Keratinocyte (primary cell): ENCODE measurements at places on chromosomes 16 and 17. TPM values are rescaled to one million over a fixed set of nuclear protein-coding genes. Genes with fewer than 3 reads are reported as not detected.

DNA sequence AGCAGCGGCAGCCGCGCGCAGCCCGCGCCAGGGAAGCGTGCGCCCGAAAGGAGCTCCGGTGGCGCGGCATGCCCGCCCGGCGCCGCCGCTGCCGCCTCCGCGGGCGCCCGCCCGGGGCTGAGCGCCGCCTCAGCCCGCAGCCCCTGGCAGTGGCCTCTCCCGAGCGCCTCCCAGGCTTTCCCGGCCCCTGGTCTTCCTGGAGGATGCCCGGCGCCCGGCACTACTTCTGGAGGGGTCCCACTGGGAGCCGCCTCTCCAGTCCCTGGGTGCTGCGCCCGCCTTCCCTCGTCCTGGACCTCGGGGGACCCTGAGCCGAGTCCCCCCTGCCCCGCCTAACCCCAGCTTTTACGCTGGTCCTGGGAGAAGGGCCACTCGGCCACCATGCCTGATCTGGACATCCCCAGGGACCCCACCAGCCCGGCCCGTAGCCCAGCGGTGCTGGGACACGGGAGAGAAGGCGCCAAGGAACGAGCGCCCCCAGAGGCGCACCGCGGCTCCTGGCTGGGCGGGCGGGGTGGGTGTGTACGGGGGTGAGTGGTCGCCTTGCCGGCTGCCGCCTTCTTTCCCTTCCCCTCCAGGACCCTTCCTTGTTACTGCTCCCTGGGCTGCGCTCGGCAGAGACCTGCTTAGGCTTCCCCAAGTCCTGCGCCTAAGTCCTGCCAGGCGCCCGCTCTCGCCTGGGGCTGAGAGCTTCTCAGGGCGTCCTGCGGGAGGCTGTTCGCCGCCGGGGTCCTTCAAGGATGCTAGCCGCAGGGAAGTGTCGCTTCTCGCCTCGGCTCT is 704 bp downstream of the ASIC2 start:
- H3K4me3 ChIP-seq: peak overlapping the region; percentile 57
- no peaks in the 10 kb centered on the region for H3K36me3 ChIP-seq
- H3K27ac ChIP-seq: no peak overlapping the region

DNA sequence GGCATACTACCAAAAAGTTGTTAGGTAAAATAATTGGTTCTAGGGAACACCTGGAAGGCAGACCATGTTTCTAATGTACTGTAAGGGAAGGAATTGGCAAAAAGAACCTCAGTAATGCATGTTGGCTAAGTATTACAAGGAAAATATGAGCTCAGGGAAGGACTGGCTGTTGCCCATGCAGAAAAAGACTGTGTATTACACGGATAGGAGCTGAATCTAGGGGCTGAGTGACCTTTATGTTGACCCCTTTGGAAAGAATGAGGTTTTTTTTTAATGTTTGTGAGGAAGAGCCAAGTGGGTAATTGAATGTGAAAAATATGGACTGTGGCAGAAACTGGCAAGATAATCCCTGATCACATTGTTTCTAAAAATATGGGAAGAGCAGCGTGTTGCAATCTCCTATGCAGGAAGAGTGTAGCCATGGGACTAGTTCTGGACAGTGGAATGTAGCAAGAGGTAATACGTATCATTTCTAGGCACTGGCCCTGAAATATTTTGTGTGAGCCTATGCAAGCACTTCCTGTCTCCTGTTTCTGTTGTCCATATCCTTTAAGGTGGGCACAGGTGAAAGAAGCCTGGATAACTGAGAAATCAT is 95.1 kb upstream of the CNTNAP4 start:
- H3K4me3 ChIP-seq: no peak overlapping the region
- no peak overlapping the region for H3K27ac ChIP-seq

- no peak overlapping the region for H3K27ac ChIP-seq
- H3K27me3 ChIP-seq: peaks cover 11% of the 10 kb centered on the region
- H3K36me3 ChIP-seq: no peaks in the 10 kb centered on the region
- H3K4me3 ChIP-seq: no peak overlapping the region
Observed at GRCh38 chr17:7133424-7133823, 18.8 kb upstream of the ASGR2 start.

- no peak for DNase-seq
- H3K36me3 ChIP-seq: no peaks in the 10 kb centered on the region
- no peak overlapping the region for H3K27ac ChIP-seq
- no peaks in the 10 kb centered on the region for H3K27me3 ChIP-seq
- H3K4me3 ChIP-seq: no peak overlapping the region
Observed at GRCh38 chr16:11326084-11326736, 19.0 kb upstream of the RMI2 start.

GRCh38 chr16:72042157-72042660 is 12.1 kb upstream of the HP start:
- no peak for DNase-seq
- no peaks in the 10 kb centered on the region for H3K27me3 ChIP-seq
- no peaks in the 10 kb centered on the region for H3K36me3 ChIP-seq
- no peak overlapping the region for H3K4me3 ChIP-seq
- H3K27ac ChIP-seq: no peak overlapping the region

- no peak for DNase-seq
- H3K27ac ChIP-seq: no peak overlapping the region
Observed at GRCh38 chr16:56977216-56977615, 12.1 kb upstream of the NLRC5 start.

- H3K4me3 ChIP-seq: peak overlapping the region; percentile 92
- H3K27ac ChIP-seq: peak overlapping the region; percentile 99
- H3K4me1 ChIP-seq: peaks cover 9% of the 10 kb centered on the region
- H3K27me3 ChIP-seq: no peaks in the 10 kb centered on the region
- H3K36me3 ChIP-seq: no peaks in the 10 kb centered on the region
- DNase-seq: peak; percentile 36
Observed at GRCh38 chr16:75433732-75434413, 570 bp upstream of the CFDP1 start.

DNA sequence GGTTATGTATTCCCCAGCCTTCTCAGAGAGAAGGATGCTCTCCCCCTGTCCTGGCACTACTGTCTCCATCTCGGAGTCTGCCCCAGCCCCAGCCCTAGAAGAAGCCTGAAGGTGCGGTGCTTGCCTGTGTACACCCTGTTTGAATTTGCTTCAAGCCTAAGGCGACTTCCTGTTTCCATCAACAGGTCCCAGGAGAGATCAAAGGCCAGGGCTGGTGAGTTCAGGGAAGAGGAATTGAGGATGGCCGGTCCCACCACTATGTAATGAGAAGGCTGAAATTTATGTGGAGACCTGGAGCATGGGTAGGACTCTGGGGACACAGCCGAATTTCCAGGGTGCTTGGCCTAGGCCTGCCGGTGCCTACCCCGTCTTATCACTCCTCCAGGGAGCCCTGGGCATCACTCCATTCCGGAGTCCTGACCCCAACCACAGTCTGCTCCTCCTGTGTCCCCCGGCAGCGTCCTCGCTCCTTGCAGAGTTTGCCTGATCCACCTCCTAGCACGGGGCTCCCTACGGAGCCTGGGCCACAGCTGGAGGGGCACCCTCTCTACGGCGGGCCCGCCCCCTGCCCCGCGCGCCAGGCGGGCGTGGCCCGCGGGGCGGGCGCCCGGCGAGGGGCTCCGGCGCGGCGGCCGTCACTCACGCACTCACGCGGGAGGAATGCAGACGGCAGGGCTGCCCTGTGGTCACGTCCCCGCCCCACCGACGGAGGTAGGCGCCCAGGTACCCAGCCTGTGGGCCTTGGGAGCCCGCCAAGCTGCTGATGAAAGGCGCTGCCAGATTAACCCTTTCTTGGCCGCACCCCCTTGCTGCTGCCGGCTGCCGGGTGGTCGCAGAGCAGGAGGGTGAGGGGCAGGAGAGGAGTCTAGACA is 53.8 kb upstream of the TAC4 start:
- no peaks in the 10 kb centered on the region for H3K36me3 ChIP-seq
- H3K27me3 ChIP-seq: peaks cover 28% of the 10 kb centered on the region

- no peaks in the 10 kb centered on the region for H3K4me1 ChIP-seq
- H3K4me3 ChIP-seq: no peak overlapping the region
- no peaks in the 10 kb centered on the region for H3K27me3 ChIP-seq
- H3K36me3 ChIP-seq: no peaks in the 10 kb centered on the region
- no peak for DNase-seq
Observed at GRCh38 chr17:5209396-5209795, 17.7 kb upstream of the ZNF594 start.

GRCh38 chr17:18190628-18191235 is 7.1 kb downstream of the ALKBH5 start:
- H3K4me1 ChIP-seq: peaks cover 36% of the 10 kb centered on the region
- no peak overlapping the region for H3K4me3 ChIP-seq
- H3K27ac ChIP-seq: no peak overlapping the region
- DNase-seq: no peak
- no peaks in the 10 kb centered on the region for H3K27me3 ChIP-seq

DNA sequence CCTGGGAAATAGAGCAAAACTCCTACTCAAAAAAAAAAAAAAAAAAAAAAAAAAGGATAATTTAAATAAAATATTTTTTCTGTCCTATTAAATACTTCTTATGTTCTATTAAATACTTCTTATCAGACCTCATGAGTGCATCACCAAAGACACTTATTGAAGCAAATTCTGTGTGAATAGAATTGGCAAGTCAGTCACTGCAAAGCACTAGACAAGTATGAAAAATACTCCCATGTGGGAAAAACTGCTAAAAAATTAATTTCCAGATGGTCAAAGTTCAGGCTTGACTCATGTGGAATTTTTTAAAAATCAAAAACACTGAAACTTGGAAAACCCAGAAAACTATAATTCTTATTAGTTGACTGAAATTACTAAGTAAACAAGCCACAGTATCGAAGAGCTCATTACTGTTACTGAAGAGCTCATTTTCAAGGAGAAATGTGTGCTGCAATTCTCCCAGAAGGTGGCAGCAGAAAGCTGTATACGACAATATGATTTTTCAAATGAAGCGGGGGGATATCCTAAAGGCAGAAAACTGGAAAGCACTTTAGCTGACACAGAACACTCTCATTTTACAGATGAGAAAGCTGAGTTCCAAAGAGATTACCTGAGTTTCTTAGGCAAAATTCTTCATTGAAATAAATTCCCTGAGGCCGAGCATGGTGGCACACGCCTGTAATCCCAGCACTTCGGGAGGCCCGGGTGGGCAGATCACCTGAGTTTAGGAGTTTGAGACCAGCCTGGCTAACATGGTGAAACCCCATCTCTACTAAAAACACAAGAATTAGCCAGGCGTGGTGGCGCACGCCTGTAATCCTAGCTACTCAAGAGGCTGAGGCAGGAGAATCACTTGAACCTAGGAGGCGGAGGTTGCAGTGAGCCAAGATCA is 15.9 kb upstream of the FBXO47 start:
- peak; percentile 21 for DNase-seq
- H3K27ac ChIP-seq: no peak overlapping the region
- peaks cover 5% of the 10 kb centered on the region for H3K27me3 ChIP-seq
- no peak overlapping the region for H3K4me3 ChIP-seq
- H3K36me3 ChIP-seq: no peaks in the 10 kb centered on the region

DNA sequence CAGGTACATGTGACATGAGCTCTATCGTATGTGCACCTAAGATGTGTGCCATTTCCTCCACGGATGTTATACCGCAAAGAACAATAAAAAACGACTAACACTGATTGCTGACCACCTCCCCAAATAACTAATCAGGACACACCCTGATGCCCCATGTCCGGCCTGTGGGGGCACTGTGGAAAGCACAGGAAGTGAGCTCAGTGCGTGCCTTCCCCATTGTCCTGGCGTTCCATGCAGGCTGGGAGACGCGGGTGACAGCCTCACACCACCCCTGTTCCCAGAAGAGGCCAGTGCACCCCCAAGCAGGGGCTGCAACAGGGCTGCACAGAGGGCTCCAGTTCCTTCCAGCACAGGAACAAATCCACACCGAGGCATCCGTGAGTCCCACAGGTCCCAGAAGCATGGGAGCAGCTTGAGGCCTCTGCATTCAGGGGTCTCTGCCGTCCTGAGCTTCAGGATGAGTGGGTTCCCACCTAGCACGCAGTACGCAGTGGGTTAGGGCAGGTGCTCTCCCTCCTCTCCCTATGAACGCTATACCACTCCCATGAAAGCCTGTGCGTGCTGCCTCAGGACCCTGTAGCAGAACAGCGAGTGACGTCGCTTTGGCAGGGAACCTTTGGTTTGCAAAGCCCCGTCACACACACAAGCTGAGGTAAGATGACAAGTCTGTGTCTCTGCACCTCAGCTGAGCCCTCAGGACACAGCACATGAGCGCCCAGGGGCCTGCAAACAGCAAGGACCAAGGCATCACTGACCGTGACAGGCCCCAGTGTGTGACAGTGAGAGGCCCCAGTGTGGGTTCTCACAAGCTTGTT is 117.7 kb downstream of the ZNF778 start:
- H3K27me3 ChIP-seq: no peaks in the 10 kb centered on the region
- no peak overlapping the region for H3K27ac ChIP-seq
- H3K36me3 ChIP-seq: no peaks in the 10 kb centered on the region
- no peak for DNase-seq

DNA sequence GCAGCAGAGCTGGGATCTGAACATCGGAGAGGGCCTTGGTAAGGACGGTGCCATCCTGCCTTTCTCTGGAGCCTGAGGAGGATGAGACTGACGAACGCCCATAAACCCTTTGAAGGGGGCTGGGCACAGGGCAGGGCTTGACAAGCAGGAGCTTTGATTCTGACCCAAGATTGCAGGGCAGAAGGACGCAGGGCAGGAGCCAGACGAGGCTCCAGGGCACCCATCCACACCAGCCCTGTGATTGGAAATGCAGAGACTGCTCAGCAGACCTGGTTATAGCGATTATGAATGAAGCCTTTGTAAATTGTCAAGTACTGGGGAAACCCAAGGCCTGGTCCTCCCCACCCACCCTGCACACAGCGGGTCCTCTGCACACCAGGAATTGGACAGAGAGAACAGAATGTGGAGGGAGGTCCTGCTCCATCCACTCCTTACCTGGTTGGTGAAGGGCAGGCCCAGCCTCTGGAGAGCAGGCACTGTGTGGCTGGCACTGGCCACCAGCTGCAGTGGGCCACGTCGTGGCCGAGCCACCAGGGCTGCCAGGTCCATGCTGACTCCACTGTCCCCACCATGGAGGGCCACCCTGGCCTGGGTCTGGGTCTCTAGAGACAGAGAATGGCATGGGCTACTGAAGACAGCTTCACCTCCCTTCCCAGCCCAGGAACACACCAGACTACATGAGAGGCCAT is 68.8 kb downstream of the RMI2 start:
- no peaks in the 10 kb centered on the region for H3K4me1 ChIP-seq
- no peaks in the 10 kb centered on the region for H3K36me3 ChIP-seq
- H3K27me3 ChIP-seq: peaks cover 14% of the 10 kb centered on the region
- no peak for DNase-seq

GRCh38 chr17:76940738-76941350 is 72.6 kb downstream of the MGAT5B start:
- H3K36me3 ChIP-seq: no peaks in the 10 kb centered on the region
- peaks cover 24% of the 10 kb centered on the region for H3K27me3 ChIP-seq
- H3K27ac ChIP-seq: no peak overlapping the region
- no peak for DNase-seq
- no peaks in the 10 kb centered on the region for H3K4me1 ChIP-seq

DNA sequence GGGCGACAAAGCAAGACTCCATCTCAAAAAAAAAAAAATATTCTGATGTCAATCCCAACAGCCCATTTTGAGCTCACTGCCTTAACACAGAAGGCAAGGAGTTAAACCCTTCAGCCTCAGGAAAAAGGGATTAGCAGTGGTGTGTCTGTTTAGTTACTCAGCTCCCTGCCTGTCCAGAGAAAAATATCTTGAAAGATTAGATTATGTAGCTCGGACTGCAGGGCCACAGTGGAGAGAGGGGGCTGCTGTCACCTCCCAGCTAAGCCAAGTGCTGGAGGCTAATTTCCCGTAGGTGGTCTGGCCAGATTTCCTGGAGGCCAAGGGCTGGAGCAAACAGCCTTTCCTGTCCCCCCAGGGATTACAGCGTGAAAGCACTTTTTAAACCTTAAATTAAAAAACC is 50.3 kb downstream of the C16orf95 start:
- no peak for DNase-seq
- H3K27me3 ChIP-seq: no peaks in the 10 kb centered on the region
- H3K4me3 ChIP-seq: no peak overlapping the region
- H3K4me1 ChIP-seq: no peaks in the 10 kb centered on the region

The TNFSF12 gene
- polyA plus RNA-seq: 0.39 to 1.5 TPM (median 1.0 TPM) in 3 replicates

The PITPNM3 gene
- polyA plus RNA-seq: 7.7 to 13.6 TPM (median 8.3 TPM) in 3 replicates

The RASD1 gene
- polyA plus RNA-seq: 0.20 to 1.1 TPM in 2 of 3 replicates, not detected in the other

The FBXO39 gene
- polyA plus RNA-seq: 1.9 to 3.3 TPM (median 2.5 TPM) in 3 replicates

The GNGT2 gene
- polyA plus RNA-seq: not detected in 3 replicates

The ATP2A3 gene
- 0.13 to 0.46 TPM (median 0.21 TPM) in 3 replicates for polyA plus RNA-seq
